ENCODE measurements at places on chromosomes 7 and 10.
A peak's percentile ranks its signal among the peaks of the same experiment; 100 is the strongest.

GRCh38 chr10:59177836-59178235 lies 1.4 kb downstream of the PHYHIPL start:
- no peak for DNase-seq

GRCh38 chr10:98642281-98642680 lies 195.5 kb upstream of the HPS1 start:
- no peak for DNase-seq

DNA sequence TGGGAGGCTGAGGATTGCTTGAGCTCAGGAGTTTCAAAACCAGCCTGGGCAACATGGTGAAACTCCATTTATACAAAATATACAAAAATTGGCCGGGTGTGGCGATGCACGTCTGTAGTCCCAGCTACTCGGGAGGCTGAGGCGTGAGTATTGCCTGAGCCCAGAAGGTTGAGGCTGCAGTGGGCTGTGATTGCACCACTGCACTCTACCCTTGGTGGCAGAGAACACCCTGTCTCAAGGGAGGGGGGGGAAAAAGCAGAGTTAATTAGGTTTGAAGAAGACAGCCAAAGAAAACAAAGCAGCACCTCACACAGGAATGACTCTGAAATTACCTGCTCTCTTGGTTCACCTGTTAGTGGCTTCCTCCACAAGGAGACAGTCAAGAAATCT lies 110.0 kb downstream of the EEPD1 start:
- no peak for DNase-seq

GRCh38 chr10:14703631-14704001 lies 71.1 kb downstream of the FAM107B start:
- no peak for DNase-seq

DNA sequence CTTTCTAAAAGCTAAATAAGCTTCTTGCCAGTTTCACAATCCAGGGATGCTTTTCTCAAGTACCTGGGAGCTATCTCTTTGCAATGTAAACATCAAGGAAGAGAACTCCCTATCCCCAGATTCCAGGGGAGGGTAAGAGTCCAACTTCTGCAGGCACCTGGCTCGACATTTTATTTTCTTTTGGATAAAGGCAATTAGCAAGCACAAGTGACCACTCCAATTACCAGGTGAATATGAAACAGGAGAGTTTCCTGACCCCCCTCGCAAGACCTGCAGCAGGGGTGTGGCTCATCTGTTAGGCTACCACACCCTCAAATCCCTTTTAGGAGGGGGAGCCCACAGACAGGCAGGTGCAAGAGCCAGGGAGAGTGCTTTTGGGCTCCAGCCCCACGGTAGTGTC lies 28.6 kb upstream of the LANCL2 start:
- DNase-seq, result no peak

- no peak for DNase-seq
These were observed 21.3 kb upstream of the AGR2 start for GRCh38 chr7:16826060-16826459.

DNA sequence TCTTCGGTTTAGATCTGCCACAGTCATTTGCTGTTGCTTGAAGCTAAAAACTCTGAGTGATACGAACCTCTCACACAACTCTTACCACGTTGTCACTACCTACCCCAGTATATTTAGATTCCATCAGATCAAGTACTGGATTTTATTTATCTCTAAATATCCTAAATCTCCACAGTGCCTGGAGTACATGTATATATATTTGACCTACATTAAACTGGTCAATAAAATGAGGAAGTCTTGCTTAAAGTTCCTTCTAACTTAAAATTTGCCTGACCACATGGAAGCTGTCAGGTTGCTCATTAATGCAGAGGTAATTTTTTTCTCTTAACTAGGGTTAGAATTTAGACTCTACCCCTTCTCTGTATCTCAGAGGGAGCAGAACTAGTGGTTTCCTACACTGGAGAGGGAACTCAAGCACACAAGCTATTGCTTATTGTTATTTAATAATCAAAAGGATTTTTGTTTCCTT lies 3.1 kb upstream of the MACC1 start:
- DNase-seq, result no peak

DNA sequence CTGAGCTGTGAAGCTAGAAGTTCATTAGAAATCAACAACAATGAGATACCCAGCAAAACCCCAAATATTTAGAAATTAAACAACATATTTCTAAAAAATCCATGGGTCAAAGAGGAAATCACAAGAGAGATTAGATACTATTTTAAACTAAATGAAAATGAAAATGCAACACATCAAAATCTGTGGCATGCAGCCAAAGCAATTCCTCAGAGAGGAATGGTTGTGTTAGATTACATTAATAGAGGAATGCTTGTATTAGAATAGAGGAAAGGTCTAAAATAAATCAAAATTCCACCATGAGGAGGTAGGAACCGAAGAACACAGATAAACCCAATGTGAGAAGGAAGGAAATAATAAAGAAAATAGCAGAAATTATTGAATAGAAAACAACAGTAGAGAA lies 642.1 kb upstream of the GALNT17 start:
- DNase-seq, result no peak

DNA sequence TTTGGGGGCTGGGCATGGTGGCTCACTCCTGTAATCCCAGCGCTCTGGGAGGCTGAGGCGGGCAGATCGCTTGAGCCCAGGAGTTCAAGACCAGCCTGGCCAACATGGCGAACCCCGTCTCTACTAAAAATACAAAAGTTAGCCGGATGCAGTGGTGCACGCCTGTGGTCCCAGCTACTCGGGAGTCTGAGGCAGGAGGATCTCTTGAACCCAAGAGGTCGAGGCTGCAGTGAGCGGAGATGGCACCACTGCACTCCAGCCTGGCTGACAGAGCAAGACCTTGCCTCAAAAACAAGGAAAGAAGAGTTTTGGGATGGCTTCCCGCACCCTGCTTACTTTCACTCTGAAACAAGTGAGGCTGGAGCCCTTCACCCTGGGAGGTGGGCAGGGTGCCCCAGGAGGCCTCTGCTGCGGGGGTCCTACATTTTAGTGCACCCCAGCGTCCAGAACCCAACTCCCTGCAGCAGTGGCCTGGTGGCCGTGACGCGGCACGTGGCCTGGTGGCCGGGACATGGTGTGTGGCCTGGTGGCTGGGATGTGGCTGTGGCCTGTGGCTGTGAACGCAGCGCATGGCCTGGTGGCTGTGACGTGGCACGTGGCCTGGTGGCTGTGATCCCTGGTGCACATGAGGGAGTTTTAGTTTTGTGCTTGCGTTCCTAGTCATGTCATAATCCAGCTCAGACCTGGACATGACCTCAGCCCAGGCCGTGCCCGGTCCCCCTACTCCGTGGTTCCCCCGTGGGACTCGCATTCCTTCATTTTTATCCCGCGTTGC lies 9.3 kb downstream of the KNDC1 start:
- no peak for DNase-seq

DNA sequence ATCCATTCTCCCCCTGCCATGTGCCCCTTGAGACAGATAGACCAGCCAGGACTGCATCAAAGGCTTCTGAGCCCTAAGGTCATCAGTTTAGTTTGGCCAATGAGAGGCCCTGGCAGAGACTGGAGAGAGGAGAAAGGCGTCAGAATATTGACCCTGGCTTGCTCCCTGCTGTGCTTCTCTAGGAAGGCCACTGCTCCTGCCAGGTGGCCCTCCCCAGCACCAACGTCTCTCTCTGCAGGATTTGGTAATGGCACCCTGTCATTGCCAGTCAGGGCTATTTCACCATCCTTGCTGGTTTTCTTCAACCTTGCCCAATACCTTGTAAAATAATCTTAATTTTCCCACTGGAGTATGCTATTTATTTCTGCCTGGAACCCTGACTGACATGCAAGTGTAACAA lies 38.8 kb upstream of the ZRANB1 start:
- peak; percentile 19 for DNase-seq

DNA sequence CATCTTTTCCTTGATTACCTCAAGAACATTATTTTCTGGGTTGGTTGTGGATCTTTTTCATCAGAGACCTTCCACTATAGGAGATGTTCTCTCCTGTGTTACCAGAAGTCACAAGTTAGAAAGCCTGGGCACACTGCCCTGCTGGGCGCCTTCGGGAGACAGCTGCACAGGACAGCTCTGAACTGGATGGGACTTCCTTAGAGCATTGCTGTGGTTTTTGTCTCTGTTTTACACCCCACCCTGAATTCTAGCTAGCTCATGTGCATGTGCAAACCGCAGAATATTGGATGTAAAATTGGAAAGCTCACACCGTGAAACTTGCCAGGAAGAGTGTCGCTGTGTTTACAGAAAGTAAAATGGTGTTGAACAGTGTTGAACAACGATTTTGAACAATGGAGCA lies 54.4 kb upstream of the SEC61G start:
- DNase-seq, result no peak

- DNase-seq, result no peak
These were observed 56.3 kb downstream of the RASGEF1A start for GRCh38 chr10:43210556-43210955.

DNA sequence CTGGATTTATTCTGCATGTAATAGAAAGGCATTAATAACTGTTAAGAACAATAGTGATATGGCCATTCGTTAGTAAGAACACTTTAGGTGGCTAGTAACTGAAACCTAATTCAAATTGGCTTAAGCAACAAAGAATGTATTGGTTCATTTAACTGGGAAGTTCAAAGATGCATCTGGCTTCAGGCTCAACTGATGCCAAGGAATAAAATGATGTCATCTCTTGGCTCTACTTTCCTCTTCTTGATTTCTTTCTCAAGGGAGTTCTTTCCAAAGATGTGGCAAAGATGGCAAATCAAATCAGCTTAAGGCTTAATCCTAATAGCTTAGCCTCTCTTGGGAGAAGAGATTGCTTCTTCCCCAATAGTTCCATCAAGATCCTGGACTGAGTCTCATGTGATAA lies 51.6 kb downstream of the PIK3CG start:
- no peak for DNase-seq

DNA sequence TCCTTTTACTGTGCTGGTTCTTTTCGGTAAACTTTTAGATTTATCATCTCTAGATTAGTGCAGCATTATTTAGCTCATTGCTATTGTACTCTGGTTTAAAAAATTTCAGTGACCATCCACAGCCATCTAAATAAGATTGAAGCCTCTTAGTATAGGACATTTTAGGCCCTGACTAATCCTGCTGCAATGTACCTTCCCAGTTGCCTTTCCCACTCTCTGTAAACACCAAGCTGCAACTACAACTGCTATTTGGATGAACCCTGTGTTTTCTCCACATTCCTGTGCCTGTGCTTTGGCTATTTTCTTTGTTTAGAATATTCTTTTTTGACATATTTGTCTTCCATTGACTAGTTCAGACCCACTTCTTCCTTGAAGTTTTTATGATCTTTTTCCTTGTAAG lies 314.6 kb downstream of the AUTS2 start:
- no peak for DNase-seq

- DNase-seq, result no peak
These were observed 1.5 kb downstream of the ZFAND2A start for GRCh38 chr7:1158203-1159126.

- DNase-seq, result no peak
These were observed 4.2 kb downstream of the PSAP start for GRCh38 chr10:71846816-71847215.

DNA sequence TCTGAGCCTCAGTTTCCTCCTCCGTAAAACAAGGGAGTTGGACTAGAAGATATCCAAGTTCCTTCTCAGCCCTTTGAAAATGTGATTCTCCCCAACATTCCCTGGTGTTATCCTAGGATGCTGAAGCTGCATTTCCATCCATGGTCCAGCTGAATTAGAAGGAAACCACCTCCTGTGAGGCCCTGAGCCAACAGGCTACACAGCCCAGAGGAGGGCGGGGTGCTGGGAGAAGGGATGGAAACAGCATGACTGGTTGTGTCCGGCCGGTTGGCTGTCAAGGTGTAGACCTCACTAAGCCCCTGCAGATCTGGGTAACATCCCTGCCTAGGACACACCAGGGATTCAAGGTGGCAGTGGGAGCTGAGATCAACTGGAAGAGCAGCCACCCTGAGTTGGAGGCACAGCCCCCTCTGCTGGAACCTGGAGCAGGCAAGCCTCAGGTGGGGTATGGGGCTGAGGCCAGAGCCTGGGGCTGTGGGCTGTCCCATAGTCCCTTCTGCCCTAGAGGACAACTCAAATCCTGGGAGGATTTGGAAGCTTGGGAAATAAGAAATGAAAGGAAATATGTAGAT lies 72.0 kb downstream of the PAX2 start:
- no peak for DNase-seq

GRCh38 chr7:2527505-2528467 lies 8.2 kb downstream of the LFNG start:
- DNase-seq, result peak; percentile 45

DNA sequence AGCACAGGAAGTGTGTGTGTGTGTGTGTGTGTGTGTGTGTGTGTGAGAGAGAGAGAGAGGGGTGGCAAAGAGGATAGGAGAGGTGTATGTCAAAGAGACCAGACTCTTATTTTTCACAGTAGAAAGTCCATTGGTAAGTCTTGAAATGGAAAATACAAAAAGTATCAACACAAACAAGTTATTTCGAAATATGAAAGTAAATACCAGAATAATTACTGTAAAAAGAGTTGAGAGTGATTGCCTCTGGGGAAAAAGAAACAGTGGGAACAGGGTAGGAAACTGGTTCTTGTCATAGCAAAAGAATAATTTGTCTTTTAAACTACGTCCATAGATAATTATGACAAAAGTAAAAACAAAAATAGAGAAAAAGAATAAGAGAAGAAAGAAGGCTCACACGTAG lies 29.0 kb upstream of the EIF5AL1 start:
- DNase-seq, result peak; percentile 27

DNA sequence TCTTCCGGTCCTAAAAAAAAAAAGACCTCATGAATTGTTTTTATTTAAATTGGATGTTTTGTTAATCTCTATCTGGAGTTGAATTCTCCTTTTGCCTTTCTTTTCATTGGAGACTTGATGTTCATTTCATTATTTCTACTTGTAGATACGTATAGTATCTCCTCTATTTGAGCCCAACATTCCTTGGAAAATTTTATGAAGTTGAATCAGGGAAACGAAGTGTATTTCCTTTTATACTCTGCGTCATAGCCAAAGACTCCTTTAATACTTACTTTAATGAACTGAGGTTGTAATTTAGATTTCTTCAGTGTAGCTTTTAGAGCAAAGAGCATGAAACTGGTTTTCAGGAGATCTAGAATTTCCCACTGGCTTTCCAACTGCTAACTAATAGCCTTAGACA lies 132.4 kb downstream of the KIAA1217 start:
- DNase-seq, result no peak

DNA sequence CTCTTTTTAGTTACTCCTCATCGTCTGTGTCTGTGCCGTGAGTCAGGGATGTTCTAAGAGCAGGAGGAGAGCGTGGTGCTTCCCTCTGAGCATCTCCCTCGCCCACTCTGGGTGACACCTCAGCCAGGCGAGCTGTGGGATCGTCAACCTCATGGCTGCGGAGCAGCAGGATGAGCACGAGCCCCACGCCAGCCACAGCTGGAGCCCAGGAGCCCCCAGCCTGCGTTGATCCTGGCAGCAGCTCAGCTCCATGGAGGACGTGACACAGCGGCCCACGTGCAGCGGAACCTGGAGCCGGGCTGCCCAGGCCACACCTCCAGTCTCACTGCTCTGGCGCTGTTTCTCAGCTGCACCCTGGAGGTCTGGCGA lies 512.0 kb downstream of the PTPRN2 start:
- DNase-seq, result no peak

DNA sequence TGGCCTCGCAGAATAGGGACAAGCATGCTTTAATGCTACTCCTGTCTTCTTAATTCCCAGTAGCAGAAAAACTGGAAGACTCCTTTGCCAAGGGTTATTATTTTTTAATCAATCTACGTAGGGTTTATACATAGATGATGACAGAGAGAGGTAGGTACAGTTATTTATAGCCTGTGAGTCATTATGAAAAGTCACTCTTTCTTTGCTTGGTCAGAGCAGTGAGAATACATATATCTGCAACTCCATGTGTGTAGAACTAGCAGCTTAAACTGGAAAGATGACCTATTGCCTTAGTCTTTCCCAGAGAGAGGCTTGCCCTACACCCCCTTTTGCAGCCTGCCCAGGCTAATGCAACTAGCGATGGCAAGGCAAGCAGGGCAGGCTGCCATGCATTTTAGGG lies 1050.6 kb downstream of the NRG3 start:
- DNase-seq, result peak; percentile 27

Measured in amniotic epithelial cell (primary cell).